GM12892 (cell line): ENCODE measurements at places on chromosomes 1 and 21.

- DNase-seq, result no peak
Measured at GRCh38 chr1:54874079-54874830, 12.7 kb downstream of the DHCR24 start.

- no peak for DNase-seq
Measured at GRCh38 chr1:10065344-10065685, 32.6 kb downstream of the UBE4B start.

- no peak for DNase-seq
Measured at GRCh38 chr1:240739754-240740153, 127.8 kb upstream of the GREM2 start.

- no peak for DNase-seq
Measured at GRCh38 chr1:3314491-3315381, 139.7 kb upstream of the ARHGEF16 start.

- DNase-seq, result no peak
Measured at GRCh38 chr1:36879613-36880012, 154.7 kb downstream of the GRIK3 start.

GRCh38 chr1:56551691-56552090, 27.7 kb downstream of the PLPP3 start:
- no peak for DNase-seq

GRCh38 chr1:42173961-42174735, 9.6 kb upstream of the GUCA2A start:
- DNase-seq, result no peak

GRCh38 chr1:248686815-248687214, 15.8 kb downstream of the OR14I1 start:
- DNase-seq, result peak; percentile 19

- peak; percentile 77 for DNase-seq
Measured at GRCh38 chr1:205287767-205288559, 33.6 kb downstream of the NUAK2 start.

DNA sequence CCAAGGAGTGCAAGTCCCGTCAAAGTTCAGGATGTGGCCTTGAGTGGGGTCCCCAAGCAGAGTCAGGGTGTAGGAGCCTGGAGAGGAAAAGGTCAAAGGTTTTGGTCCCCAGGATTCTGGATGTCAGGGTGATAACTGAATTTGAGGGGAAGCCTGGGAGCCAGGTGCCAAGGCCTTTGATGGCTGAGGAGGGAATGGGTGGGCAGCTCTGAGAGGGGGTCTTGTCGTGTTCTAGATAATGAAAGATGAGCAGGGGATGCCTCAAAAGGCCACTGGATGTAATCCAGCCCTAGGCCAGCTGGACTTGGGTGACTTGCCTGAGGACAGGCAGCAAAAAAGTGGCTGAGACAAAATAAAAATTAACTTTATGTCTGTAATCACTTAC, 27.5 kb upstream of the KCNA2 start:
- DNase-seq, result no peak

DNA sequence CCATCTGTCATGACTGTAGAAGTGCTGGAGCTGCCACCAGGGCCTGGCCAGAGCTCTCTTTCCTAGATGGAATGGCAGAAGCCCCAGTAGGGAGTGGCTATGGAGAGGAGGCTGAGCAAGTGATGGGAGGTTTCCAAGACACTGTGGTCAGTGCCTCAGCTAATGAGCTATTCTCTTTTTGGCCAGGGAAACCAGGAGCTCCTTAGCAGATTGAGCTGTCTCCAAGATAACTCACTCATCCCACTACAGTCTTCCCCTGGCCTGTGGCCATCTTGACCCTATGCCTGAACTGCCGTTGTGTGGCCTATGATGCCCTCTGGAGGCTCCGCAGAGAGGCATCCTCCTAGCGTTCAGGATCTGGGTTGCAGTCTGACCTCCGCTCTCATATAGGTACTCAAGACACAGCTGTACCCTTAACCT, 60.5 kb downstream of the ERI3 start:
- DNase-seq, result no peak

- no peak for DNase-seq
Measured at GRCh38 chr1:236020359-236021219, 44.3 kb downstream of the NID1 start.

DNA sequence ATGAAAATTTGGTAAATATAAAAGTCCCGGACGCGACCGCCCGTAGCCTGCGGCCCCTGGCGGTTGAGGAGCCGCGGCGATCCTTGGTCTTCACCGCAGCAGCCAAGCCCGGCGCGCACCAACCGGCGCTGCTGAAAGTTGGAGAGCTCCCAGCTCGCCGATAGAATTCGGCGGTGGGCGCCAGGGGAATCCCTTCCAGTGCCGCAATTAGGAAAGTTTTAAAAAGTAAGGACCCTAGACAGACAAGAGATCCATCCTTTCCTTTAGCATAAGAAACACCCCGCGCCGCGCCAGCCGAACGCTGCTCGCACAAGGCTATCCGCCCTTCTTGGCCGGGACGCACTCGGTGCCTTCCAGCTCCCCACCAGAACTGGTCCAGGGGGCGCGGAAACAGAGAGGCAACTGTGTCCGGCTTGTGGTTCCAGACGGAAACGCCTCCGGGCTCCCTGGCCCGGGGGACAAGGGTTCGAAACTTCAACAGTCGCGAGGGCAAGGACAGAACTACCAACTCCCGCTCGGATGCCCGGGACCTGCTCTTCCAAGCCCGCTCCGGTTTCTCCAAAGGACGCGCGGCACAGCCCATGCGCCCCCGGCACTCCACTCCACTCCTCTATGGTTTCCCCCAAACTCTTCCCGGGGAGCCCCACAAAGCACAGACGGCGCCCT, 1.7 kb downstream of the FAM78B start:
- DNase-seq, result peak; percentile 26

- DNase-seq, result no peak
Measured at GRCh38 chr1:246214708-246215509, 292.2 kb downstream of the SMYD3 start.

DNA sequence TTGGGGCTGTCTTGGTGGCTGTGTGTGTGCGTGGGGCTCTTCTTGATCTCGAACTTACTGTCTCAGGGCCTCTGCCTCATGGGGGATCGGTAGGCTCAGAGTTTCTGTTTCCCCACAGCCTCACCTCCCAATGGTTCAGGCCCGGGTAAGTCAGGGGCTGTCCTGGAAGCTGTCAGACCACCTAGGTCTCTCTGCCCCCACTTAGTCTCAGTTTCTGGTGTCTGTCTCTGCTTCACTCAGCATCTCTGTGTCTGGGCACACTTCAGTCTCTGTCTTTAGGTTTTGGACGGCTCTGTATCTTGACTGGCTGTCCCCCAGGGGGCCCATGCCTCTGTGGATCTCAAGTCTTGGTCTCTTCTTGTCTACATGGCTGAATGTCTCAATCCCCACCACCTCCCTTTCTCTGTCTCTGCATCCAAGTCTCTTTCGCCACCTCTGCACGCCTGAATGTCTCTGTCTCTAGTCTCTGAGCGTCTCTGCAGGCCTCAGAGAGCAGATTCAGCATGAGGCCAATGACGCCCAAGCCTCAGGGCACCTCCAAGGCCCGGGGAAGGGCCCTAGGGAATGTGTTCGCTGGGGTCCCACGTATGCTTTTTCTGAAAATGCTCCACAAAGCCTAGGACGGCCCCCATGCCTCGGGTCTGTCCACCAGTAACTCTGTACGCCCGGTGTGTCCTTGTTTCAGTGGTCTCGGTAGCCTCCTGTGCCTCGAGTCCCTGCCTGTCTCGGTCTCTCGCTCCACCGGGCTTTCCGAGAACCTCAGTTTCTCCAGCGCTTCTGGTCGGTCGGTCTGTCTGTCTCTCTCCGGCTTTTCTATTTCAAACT, 818 bp downstream of the FHL3 start:
- no peak for DNase-seq

DNA sequence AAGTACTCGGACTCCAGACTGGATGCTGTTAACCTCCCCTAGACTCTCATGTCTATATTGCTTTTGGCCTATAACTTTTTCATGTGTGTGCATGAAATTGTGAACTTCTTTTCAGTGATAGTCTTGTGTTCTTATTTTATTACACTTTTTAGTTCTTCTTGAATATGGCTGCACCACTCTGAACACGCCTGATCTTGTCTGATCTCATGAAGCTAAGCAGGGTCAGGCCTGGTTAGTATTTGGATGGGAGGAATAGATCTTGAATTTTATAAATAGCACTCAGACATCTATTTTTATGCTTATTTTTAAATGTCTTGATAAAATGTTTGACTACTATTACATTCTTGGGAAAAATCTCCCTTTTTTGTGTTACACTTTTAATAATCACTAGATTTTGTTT, 22.4 kb downstream of the TCP10L start:
- no peak for DNase-seq

GRCh38 chr1:4422504-4423289, 231.7 kb upstream of the AJAP1 start:
- DNase-seq, result no peak

GRCh38 chr1:218330043-218330623, 15.0 kb upstream of the TGFB2 start:
- DNase-seq, result no peak

DNA sequence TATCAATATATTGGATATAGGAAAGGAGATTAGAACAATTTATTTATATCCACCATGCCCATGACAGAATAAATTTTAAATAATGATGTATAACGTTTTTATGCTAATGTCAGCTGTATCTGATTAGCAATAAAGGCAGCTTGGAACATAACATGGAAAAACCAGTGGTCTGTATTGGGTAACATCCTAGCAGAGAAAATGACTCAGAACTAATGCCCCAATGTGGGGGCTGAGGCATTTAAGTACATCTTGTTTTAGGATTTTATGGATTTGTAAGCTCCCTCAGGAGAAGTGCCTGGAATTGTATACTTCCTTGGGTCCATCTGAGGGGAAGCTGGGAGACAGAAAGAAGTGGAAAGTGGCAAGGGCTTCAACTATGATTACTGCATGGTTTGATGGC, 82.3 kb downstream of the HMCN1 start:
- no peak for DNase-seq

- no peak for DNase-seq
Measured at GRCh38 chr1:2214541-2215241, 13.4 kb upstream of the SKI start.

DNA sequence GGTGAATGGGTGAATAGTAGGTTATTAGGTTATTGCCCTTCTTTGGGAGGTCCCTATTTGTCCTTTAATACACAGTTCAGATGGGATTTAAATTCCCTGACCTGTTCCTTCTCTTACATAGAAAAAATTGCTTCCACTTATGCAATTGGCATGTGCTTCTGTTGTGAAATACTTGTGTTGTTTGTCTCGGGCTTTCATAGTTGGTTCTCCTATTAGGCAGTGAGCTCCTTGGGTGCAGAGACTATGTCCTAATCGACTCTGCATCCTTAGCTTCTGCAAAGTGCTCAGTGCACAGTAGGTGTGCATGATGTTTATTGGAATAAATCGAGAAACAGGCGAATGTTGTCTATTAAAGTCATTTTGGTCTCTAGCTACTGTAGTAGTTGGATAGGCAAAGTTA, 1.3 kb upstream of the PDE4B start:
- no peak for DNase-seq

GRCh38 chr1:150271291-150271959, 1.2 kb upstream of the C1orf54 start:
- no peak for DNase-seq

DNA sequence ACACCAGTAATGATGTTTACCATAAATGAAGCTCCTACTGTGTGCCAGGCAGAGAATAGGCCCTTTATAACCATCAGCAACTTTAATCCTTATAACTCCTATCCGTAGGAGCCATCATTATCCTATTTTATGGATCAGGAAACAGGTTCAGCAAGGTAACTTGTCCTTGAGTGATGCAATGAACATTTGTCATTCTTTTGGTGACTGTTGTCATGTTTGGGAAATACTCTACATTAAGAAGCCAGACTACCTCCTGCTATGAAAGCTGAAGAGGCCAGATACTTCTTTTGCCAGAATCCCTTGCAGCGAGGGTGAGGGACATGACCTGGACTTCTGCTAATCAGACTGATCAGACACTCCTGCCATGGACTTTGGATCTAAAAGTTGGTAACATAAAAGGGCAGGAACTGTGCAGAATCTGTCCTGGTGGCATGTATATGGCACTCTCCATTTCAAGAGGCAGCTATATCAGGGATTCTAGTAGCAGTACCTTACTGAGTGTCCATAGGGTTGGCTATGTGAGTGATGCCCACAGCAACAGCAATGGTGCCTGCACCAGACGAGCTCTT, 33.1 kb upstream of the SRRM1 start:
- no peak for DNase-seq

DNA sequence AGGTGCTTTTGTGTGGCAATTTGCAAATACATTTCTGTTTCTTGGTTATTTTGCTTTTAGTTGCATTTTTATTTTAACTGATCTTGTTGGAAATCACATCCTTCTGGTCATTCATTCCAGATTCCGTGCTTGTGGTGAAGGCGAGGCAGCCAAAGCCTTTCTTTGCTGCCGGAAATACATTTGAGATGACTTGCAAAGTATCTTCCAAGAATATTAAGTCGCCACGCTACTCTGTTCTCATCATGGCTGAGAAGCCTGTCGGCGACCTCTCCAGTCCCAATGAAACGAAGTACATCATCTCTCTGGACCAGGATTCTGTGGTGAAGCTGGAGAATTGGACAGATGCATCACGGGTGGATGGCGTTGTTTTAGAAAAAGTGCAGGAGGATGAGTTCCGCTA, 34.8 kb upstream of the CD101 start:
- DNase-seq, result no peak

- DNase-seq, result no peak
Measured at GRCh38 chr1:147384804-147385203, 142.3 kb downstream of the CHD1L start.

- no peak for DNase-seq
Measured at GRCh38 chr1:29416267-29417146, 180.2 kb downstream of the PTPRU start.

GRCh38 chr21:31524140-31524539, 135.4 kb upstream of the SOD1 start:
- no peak for DNase-seq

DNA sequence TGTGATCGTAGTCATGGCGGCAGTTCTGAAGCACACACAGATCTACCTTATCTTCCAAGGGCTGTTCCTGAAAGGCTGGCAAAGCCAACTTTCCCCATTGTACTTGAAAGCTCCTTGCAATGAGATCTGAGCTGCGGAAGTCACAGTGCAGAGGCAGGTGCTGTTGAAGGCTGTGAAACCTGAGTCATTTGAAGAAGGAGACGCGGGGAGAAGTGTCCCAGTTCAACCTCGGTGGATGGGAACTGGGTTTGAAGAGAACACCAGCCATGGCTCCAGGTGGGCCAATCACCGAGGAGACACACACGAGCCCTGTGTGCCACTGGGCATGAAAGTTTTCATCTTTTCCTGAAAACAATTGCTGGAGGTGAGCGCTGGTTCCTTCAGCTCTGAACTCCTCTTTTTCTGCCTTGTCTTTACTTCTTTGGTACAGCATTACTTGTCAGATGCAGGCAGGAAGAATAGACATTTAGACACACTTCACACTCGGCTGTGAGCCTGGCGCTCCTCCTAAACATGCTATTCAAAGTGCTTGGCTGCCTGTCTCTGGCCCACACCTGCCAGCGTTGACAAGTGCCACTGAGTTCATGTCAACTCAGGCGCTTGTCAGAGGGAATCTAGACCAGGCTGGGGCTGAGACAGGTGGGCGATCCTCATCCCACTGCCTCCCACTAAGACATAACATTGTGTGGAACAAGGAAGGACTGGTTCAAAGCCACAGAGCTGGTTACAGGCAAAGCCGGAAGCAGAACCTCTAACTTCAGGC, 25.7 kb upstream of the PDE9A start:
- DNase-seq, result no peak

GRCh38 chr21:31117128-31117916, 79.0 kb upstream of the KRTAP19-8 start:
- no peak for DNase-seq
